ENCODE measurements at places on chromosomes 16 and 17.

- DNase-seq = no peak
Observed at GRCh38 chr17:81722184-81723120, 10.4 kb downstream of the SLC25A10 start.

- no peak for DNase-seq
Observed at GRCh38 chr17:43881181-43881580, 26.2 kb downstream of the MPP2 start.

GRCh38 chr16:5845046-5845445, 747.5 kb upstream of the EEF2KMT start:
- no peak for DNase-seq

- no peak for DNase-seq
Observed at GRCh38 chr17:75433218-75433783, 23.1 kb upstream of the TMEM94 start.

- DNase-seq = no peak
Observed at GRCh38 chr16:54417384-54417783, 130.8 kb upstream of the IRX3 start.
